ENCODE measurements at places on chromosomes 1 and 21.

DNA sequence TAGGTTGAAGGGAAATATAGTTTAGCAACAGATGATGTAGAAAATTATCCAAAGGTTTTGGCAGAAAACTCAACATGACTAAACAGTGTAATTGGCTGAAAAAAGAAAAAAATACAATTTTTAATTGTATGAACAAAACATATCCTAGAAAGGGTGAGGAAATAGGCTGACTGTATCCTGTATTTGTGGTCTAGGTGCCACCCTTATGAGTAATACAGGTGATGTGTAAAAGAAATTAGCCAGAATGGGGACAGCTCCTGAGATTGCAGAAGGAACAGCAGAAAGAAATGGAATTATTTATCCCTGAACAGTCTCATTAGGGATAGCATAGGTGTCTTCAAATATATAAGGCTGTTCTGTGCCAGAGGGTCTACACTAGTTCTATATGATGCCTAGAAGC lies 24.6 kb downstream of the DNASE2B start:
- no peak for DNase-seq

DNA sequence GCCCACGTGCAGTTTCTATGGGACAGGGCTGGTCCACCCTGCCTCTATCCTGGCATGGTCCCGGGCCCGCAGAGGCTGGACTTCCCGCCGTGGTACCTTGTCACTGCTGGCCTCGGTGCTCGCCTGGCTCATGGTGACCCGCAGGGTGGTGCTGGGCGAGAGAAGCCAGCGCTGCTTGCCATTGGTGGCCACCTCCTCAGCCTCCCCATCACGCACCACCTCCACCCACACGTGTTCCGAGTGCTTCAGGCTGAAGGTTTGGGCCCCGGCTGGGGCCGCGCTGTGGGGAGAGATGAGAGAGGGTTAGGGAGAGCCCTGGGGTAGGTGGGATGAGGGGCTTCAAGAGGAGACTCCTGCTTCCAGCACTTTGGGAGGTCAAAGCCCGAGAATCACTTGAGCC lies 14.5 kb downstream of the PADI2 start:
- no peak for DNase-seq

- DNase-seq, result no peak
Observed at GRCh38 chr1:76135835-76136234, 61.3 kb downstream of the ST6GALNAC3 start.

DNA sequence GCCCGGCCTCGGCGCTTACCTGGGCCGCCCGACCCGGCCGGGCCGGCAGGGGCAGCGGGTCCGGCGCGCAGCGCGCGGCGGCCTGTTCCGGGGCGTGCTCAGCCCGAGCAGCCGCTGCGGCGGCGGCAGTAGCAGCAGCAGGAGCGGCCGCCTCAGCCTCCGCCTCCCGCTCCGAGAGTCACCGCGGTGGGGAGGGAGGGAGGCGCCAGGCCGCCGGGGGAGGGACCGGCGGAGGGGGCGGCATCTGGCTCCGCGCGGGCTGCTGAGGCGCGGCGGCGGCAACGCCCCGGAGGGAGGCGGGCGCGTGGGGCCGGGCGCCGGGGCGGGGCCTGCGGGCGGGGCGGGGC lies at the start of gene CTNNBIP1:
TSS of gene CTNNBIP1 (minus strand) at position 194 of the 347 bp plus-strand sequence. CDS start 38,205 bp downstream, outside the sequence.
- no peak for DNase-seq

DNA sequence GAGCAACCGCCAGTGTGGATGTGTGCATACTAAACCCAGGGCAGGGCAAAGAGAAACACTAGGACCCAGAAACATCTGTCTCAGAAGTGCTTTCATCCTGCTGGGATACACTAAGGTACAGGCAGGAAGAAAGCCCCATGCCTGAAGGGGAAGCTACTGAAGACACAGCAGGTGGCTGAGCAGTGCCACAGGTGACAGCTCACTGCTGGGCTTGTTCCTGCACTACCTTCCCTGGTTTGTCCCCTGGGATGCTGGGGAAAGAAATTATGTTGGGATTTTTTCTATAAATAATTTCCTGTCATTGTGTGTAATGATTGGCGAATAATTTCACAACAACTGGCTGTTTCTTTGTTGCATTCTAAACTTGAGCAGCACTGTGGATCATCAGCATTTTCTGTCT lies 245.3 kb upstream of the RAB4A start:
- no peak for DNase-seq

DNA sequence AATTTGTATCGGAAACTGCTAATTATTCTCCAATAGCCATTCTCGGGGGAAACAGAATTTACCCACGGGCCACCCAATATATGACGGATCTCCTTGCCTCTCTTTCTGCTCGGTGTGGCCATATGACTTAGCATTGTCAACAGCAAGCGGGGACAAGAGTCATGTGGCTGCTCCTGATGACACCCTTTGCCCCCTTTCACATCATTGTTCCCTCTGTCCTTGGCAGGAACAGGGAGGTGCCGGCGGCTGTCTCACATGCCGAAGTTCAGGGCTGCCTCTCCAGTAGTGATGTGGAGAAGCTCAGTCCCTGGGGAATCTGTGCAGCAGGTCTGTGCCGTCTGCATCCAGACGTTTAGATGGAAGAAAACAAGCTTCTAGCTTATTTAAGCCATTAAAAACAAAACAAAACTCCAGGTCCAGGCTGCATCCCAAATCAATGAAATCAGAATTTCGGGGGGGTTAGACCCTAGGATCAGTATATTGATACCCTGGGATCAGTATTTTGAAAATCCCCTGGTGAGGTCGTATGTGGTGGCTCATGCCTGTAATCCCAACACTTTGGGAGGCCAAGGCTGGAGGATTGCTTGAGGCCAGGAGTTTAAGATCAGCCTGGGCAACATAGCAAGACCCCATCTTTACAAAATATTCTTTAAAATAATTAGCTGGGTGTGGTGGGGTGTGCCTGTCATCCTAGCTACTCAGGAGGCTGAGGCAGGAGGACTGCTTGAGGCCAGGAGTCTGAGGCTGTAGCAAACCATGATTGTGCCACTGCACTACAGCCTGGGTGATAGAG lies 10.8 kb downstream of the MYOM3 start:
- no peak for DNase-seq

- no peak for DNase-seq
Observed at GRCh38 chr1:246785494-246786111, 61.4 kb downstream of the SCCPDH start.

GRCh38 chr1:228884615-228885566 lies 149.6 kb downstream of the RHOU start:
- no peak for DNase-seq

DNA sequence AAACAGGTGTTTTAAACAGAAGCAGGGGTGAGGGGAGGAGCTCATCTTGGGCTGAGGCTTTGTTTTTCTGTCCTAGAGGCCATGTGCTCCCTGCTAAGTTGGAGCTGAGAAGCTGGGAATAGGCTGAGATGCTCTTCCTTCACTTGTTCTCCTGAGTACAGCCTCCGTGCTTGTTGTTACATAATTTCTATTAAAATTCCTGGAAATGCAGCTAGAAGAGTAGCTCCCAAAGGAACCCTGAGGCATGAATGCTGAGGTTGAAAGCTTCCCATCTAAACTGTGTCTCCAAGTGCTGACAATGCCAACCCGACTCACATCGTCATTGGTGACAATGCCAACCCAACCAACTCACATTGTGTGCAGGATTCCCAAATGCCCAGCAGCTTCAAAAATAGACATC lies 12.6 kb upstream of the ITPKB start:
- DNase-seq, result no peak

- DNase-seq, result no peak
Observed at GRCh38 chr1:113488576-113489177, 98.4 kb downstream of the MAGI3 start.

GRCh38 chr1:89938171-89939055 lies 56.5 kb upstream of the ZNF326 start:
- no peak for DNase-seq

- DNase-seq, result no peak
Observed at GRCh38 chr1:15425958-15426357, 12.3 kb upstream of the CTRC start.

DNA sequence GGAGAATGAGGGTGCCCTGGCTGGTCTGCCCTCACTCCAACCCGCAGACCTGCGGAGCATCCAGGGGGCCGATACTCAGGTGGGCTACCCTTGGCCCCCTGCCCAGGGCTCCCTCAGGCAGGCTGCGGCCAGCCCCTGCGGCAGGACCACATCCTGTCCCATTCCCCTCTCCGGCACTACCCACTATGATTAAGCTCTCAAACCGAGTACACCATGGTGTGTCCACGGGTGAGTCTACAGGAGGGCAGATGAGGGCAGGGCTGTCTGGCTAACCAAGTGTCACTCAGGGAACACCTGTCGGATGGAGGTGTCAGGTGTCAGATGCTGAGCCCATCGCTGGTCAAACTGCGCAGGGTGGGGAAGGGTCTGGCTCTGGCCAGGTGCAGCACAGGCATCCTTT lies 47.2 kb downstream of the SLC66A1 start:
- DNase-seq, result no peak
